ENCODE measurements at places on chromosomes 13 and 19.

DNA sequence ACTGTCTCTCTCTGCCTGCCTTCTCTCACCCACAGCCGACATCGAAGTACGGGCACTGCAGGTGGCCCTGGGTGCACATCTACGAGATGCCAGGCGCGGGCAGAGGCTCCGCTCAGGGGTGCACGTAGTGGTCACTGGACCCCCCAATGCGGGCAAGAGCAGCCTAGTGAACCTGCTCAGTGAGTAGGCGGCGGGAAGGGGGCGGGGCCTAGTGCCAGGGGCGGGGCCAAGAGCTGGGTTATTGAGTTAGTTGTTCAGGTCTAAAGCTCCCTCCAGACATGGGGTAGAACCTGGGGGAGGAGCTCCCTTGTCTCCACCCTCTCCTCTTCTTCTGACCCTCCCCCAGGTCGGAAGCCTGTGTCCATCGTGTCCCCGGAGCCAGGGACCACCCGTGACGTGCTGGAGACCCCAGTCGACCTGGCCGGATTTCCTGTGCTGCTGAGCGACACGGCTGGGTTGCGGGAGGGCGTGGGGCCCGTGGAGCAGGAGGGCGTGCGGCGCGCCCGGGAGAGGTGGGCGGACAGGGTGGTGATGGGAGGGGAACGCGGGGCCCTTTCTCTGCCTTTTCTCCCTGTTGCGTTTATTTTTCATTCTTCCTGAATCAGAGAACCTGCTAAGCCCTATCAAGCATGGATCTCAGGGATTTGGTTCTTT lies 1.9 kb downstream of the GTPBP3 start:
- no peak for DNase-seq

GRCh38 chr13:89565476-89566100 lies 1781.9 kb upstream of the MIR17HG start:
- no peak for DNase-seq

GRCh38 chr13:106183410-106184065 lies 351.9 kb downstream of the EFNB2 start:
- DNase-seq, result no peak

- DNase-seq, result no peak
These were observed 47.1 kb upstream of the MAP3K10 start for GRCh38 chr19:40144151-40144550.

DNA sequence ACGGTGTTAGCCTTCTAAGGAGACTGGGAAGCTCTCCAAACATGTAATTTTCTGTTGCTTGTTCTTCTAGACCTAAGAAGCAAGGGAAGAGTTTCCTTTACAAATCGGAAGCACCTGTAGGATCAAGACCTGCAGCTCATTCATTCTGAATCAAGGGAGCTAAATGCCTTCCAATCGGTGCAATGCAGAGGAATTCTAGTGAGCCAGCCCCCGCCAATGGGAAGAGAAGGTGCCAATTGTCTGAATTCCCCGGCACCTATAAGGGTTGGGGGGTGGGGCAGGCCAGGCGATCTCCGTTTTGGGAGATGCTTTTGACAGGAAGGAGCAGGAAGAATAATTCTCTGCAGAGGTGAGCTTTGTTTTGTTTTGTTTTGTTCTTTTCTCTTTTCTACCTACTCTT lies 7.1 kb upstream of the NLRP13 start:
- DNase-seq, result no peak

GRCh38 chr13:85013006-85013405 lies 786.2 kb downstream of the SLITRK6 start:
- no peak for DNase-seq

DNA sequence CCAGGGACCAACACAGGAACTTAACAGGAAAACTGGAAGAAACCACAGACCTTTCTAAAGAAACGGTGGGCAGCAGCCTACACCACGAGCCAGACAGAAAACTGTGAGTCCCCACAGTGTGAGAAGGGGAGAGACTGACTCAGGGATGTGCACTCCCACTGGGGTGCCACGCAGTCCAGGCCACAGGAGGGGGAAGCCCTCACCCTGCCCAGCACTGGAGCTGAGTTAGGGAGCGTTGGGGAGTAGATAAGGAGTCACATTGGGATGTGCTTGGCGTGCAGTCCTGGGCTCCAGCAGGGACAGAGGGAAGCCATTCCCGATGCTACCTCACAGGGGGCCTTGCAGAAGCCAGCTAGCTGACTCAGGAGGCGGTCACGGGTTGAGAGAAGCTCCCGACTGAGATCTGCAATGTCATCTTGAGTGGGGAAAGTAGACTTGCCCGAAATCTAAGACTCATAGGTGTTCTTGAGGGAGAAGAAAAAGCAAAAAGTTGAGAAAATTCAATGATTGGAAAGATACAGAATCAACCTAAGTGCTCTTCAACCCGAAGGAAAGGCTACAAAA lies 17.3 kb downstream of the SIGLEC8 start:
- peak; percentile 60 for DNase-seq

- no peak for DNase-seq
These were observed 491.8 kb downstream of the DIAPH3 start for GRCh38 chr13:59671881-59672280.

- peak; percentile 43 for DNase-seq
These were observed 10.1 kb upstream of the ZNF358 start for GRCh38 chr19:7505682-7506384.

- DNase-seq, result no peak
These were observed 1096.8 kb upstream of the PCDH20 start for GRCh38 chr13:62512194-62513141.

DNA sequence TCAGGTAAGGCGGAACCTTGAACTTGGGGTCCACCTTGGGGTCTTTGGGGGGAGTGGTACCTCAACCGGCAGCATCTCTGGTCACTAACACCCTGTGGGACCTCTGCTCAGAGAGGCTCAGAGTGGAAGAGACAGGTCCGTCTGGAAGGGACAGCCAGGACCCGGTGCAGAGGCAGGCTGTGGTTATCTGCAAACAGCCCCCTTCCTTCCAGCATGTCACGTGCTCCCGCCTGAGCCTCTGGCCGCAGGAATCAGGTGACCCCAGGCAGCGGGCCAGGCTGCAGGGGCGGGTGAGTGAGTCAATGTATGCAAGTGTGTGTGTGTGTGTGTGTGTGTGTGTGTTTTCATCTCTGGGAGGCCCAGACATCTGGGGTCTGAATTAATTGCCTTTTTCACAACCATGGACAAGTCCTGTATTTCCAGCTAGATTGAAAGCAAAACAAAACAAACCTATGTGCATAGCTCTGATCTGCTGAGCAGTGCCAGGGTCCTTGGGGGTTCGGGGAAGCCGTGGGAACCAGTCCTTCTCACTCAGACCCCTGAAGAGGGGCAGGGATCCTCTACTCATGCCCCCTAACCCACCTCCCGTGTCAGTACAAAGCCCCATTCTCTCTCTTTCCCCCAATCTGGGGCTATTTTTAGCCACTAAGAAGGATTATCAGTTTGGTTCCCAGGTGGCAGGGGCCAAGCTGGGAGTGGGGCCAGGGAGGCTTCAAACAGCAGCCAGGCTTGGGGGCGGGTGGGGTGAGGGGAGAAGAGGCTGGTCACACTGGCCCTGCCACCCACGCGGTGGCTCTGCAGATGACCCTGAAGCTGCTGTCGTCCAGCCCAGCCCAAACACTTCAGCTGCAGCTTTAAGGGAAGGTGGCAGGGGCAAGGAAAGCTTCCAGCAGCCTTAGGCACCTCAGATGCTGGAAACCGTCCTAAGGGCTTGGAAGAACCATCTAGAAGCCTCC lies 31.4 kb downstream of the CERS4 start:
- peak; percentile 51 for DNase-seq
